Astrocyte (in vitro differentiated cells and primary cell): ENCODE measurements at places on chromosomes 5 and 9. TPM values are rescaled to one million over a fixed set of nuclear protein-coding genes. Genes with fewer than 3 reads are reported as not detected.

Gene PALM2AKAP2
- 58.1 and 61.3 TPM in 2 replicates for total RNA-seq

Gene GNG10
- 29.4 and 29.6 TPM in 2 replicates for total RNA-seq

Gene TLE1
- 23.6 and 29.6 TPM in 2 replicates for total RNA-seq

Gene ISL1
- 1.8 and 5.4 TPM in 2 replicates for total RNA-seq

Gene SCAMP1
- total RNA-seq: 52.6 and 59.1 TPM in 2 replicates

Gene GARIN3
- total RNA-seq: not detected in 2 replicates

Gene GNA14
- 1.0 and 1.1 TPM in 2 replicates for total RNA-seq

GRCh38 chr9:132645711-132646110 lies 24.1 kb downstream of the DDX31 start:
- H3K36me3 ChIP-seq: peaks cover 76% of the 10 kb centered on the region
- H3K27me3 ChIP-seq: no peaks in the 10 kb centered on the region
- H3K4me3 ChIP-seq: no peak overlapping the region
- H3K27ac ChIP-seq: no peak overlapping the region

DNA sequence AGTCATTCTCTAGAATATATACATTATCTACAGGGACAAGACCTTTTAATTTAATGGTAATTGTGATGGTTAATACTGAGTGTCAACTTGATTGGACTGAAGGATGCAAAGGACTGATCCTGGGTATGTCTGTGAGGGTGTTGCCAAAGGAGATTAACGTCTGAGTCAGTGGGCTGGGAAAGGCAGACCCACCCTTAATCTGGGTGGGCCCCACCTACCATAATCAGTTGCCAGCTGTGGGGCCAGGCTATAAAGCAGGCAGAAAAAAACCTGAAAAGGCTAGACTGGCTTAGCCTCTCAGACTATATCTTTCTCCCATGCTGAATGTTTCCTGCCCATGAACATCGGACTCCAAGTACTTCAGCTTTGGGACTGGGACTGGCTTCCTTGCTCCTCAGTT lies 112.2 kb upstream of the SMC2 start:
- no peak overlapping the region for H3K4me3 ChIP-seq
- H3K27ac ChIP-seq: no peak overlapping the region
- no peaks in the 10 kb centered on the region for H3K36me3 ChIP-seq

GRCh38 chr5:72130351-72130761 lies 23.1 kb downstream of the MAP1B start:
- peaks cover 66% of the 10 kb centered on the region for H3K4me1 ChIP-seq
- DNase-seq: peak; percentile 79
- H3K27ac ChIP-seq: peak overlapping the region; percentile 65

- H3K27ac ChIP-seq: no peak overlapping the region
- no peak for DNase-seq
- no peak overlapping the region for H3K4me3 ChIP-seq
These were observed 286.3 kb upstream of the VLDLR start for GRCh38 chr9:2335260-2335659.

DNA sequence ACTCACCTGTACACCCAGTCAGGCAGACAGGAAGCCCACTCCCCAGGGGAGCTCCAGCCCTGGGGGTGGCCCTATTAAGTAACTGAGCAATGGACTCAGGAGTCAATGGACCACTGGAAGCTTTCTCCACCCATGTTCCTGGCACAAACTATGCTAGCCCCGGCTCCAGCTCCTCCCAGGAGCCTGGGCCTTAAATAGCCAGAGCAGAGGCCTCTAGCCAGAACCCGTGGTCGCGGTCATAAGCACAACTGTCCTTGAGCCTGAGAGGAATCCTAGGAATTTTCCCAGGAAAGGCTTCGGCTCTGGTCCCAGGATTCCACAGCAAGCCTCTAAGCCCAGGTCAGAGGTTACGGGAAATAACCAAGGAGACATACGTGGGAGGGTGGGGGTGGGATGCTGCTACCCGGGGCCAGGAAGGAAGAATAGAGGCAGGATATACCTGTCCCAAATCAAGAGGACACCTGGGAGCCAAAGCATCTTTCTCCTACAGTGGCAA lies 5.5 kb downstream of the SEPTIN8 start:
- no peaks in the 10 kb centered on the region for H3K36me3 ChIP-seq
- H3K4me1 ChIP-seq: peaks cover 15% of the 10 kb centered on the region
- peak overlapping the region; percentile 3 for H3K27ac ChIP-seq
- peak; percentile 74 for DNase-seq
- no peak overlapping the region for H3K4me3 ChIP-seq

DNA sequence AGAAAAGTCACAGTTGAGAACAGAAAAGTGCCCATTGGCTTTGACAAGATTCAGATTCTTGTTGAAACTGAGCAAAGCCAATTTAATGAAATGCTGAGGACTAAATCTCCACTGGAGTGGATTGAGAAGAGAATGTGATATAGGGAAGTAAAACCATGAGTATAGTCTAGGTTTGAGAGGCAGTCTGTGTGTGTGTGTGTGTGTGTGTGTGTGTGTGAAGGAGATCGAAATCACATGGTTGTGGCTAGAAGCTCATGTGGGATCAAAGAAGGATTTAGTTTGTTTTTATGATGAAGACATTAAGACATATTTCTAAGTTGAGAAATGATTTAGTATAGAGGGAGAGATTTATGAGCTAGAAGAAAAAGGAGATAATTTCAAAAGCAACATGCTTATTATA lies 275.7 kb upstream of the DAB2 start:
- H3K4me1 ChIP-seq: no peaks in the 10 kb centered on the region
- H3K27me3 ChIP-seq: no peaks in the 10 kb centered on the region

DNA sequence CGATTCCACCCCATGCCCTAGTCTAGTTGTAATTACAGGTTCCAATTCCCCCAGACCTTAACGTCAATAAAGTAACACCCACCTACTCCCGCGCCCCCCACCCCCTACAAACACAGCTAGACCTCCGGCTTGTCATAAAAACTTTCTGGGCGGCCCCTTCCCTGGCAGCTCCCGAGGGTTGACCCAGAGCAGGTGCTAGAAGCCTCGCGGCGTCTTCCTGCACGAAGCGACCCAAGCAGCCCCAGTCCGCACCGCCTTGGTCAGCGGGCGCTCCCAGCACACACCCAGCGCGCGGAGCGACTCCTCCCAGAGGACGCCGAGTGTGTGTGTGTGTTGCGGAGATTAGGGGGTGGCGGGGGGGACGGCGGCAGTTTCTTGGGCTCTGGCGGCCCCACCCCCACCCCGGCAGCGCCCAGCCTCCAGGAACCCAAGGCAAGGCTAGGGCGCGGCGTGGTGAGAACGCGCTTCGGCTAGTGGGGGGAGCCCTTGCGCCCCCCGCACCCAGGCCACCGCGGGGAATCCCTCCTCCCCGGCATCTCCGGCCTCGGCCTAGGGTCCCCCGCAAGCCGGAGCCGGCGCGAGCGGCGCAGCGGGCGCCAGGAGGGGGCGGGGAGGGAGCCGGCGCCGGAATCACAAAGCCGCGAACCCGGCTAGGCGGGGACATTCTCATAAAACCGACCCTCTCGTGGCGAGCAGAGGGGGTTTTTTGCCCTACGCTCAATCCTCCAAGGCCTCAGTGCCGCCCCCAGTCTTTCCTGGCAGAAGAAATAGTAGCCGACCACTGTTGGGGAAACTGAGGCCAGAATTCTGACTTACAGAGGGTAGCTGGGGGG lies 2.2 kb downstream of the PCDH1 start:
- peaks cover 27% of the 10 kb centered on the region for H3K4me1 ChIP-seq
- H3K36me3 ChIP-seq: no peaks in the 10 kb centered on the region
- no peak overlapping the region for H3K27ac ChIP-seq
- peaks cover 43% of the 10 kb centered on the region for H3K27me3 ChIP-seq
- peak overlapping the region; percentile 51 for H3K4me3 ChIP-seq

DNA sequence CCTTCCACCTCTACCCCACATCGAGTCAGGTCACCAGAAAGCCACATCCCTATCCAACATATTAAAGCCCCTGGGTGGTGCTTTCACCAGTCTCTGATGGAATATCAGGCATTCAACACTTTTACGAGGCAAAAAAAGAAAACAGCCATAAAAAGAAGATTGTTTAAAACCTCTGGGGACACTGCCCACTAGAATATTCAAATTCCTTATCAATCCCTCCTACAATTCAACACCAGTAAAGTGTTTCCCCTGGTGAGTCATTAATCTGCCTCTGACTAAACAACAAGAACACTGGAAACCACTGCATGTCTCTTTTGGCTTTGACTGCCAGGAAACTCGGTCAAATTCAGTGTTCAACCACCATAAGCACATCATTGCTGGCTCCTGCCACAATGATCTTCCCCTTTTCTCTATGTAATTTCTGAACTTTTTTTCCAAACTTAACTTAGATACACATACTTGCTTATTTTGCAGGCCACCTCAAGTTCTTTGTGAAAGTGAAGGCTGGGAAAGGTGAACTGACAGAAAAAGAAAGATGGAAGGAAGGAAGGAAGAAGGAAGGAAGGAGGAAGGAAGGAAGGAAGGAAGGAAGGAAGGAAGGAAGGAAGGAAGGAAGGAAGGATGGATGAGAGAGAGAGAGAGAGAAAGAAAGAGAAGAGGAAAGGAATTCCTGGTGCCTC lies 105.3 kb downstream of the PAX5 start:
- H3K27me3 ChIP-seq: peaks cover 31% of the 10 kb centered on the region
- no peak overlapping the region for H3K27ac ChIP-seq
- DNase-seq: peak; percentile 88
- H3K4me3 ChIP-seq: no peak overlapping the region
- H3K4me1 ChIP-seq: peaks cover 10% of the 10 kb centered on the region

- DNase-seq: peak; percentile 39
- no peak overlapping the region for H3K4me3 ChIP-seq
- no peaks in the 10 kb centered on the region for H3K36me3 ChIP-seq
- H3K4me1 ChIP-seq: no peaks in the 10 kb centered on the region
These were observed 171.9 kb upstream of the ELL2 start for GRCh38 chr5:96133341-96134079.

DNA sequence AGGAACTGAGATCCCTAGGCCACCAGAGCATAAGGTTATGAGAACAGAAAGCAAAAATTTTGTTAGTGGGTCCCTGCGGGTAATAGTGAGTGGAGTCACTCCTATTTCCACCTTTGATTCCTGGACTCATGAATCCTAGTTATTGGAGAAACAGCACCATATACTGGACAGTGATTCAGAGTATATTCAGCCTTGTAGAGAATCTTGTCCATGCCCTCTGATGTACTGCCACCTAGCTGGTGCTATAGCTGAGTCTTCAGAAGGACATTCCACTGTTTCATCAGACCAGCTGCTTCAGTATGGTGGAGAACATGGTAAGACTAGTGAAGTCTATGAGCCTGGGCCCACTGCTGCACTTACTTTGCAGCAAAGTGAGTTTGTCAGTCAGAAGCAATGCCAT lies 25.0 kb upstream of the ITGA2 start:
- H3K4me1 ChIP-seq: no peaks in the 10 kb centered on the region
- H3K36me3 ChIP-seq: no peaks in the 10 kb centered on the region
- H3K27ac ChIP-seq: no peak overlapping the region
- H3K4me3 ChIP-seq: no peak overlapping the region

DNA sequence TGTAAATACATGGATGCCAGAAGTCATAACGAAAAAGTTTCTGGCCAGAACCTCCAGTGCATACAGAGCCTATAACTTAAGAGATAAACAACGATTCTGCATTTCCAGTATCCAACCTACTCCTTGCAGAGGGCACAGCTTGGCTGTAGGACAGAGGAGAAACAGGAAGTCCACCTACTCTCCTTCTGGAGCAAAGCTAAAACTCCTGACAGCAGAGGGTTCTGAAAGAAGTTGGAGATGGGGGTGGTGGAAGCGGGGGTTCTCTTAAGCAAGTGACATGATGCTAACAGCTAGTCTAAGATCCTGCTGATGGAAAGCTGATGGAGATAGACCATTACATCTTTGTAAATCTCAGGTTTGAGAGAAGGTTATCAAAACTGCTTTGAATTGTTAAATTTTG lies 35.5 kb upstream of the CTNNAL1 start:
- peaks cover 33% of the 10 kb centered on the region for H3K36me3 ChIP-seq
- H3K4me1 ChIP-seq: peaks cover 2% of the 10 kb centered on the region
- no peak for DNase-seq
- no peak overlapping the region for H3K27ac ChIP-seq

GRCh38 chr5:9820691-9821449 lies 190.7 kb upstream of the TAS2R1 start:
- H3K4me3 ChIP-seq: no peak overlapping the region
- H3K27me3 ChIP-seq: no peaks in the 10 kb centered on the region
- no peak overlapping the region for H3K27ac ChIP-seq
- no peaks in the 10 kb centered on the region for H3K36me3 ChIP-seq
- H3K4me1 ChIP-seq: no peaks in the 10 kb centered on the region

DNA sequence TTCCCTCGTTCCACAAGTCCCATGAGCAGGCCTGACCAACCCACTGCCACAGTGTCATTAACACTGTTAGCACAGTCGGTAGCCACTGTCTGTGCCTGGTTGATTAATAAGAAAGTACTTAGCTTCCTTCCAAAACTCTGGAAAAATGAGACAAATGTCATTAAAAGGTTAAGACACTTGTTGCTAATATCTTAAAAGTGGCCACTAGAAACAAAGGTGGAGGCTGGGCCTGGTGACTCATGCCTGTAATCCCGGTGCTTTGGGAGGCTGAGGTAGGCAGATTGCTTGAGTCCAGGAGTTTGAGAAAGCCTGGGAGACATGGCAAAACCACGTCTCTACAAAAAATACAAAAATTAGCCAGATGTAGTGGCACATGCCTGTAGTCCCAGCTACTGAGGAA lies 194.0 kb downstream of the PDZD2 start:
- DNase-seq: peak; percentile 22
- no peaks in the 10 kb centered on the region for H3K36me3 ChIP-seq
- H3K27me3 ChIP-seq: no peaks in the 10 kb centered on the region
- no peak overlapping the region for H3K4me3 ChIP-seq
- no peak overlapping the region for H3K27ac ChIP-seq

- no peaks in the 10 kb centered on the region for H3K27me3 ChIP-seq
- no peak for DNase-seq
- no peaks in the 10 kb centered on the region for H3K36me3 ChIP-seq
- H3K27ac ChIP-seq: no peak overlapping the region
- no peak overlapping the region for H3K4me3 ChIP-seq
- H3K4me1 ChIP-seq: no peaks in the 10 kb centered on the region
These were observed 54.0 kb upstream of the FKTN start for GRCh38 chr9:105503881-105504280.

DNA sequence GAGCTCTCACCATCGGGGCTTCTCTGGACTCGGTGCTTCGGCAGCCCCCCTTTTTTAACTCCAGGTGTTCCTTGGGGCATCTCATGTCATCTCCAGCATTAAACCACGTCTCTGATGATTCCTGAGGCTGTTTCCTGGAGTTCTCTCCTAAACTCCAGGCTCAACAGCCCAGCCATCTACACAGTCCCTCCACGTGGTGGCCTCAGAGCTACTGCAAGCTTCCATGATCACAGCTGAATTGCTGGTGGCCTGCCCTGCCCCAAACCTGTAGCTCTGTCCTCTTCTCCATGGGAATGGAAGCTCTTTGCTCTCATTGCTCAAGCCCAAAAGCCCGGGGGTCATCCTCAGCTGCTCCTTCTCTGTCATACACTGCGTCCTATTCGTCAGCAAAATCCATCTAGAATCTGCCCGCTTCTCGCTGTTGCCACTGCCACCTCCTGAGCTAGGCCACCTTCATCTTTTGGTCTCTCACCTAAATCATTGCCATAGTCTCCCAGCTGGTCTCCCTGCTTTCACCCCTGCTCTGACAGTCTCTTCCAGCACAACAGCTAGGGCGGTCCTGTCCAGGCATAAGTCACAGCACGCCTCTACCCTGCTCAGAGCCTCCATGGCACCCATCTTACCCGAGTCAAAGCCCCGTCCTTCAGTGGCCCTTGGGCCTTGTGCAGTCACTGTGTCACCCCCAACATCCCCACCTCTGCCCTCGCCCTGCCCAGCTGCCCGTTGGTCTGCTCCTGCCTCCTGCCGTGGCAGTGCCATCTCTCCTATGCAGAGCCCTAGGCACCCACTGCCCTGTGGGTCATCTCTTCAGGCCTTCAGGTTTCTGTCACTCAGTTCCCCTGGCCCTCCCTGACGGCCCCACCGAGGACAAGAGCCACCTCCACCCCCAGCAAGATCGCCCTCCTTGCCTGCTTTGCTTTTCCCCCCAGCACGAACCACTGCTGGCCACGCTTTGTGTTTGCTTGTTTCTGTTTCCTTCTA lies 6.4 kb downstream of the B4GALT7 start:
- H3K36me3 ChIP-seq: peaks cover 2% of the 10 kb centered on the region
- no peaks in the 10 kb centered on the region for H3K27me3 ChIP-seq
- peaks cover 5% of the 10 kb centered on the region for H3K4me1 ChIP-seq
- no peak for DNase-seq
